ENCODE measurements at places on chromosomes 4 and X. TPM values are rescaled to one million over a fixed set of nuclear protein-coding genes. Genes with fewer than 3 reads are reported as not detected.

The BMP3 gene
- 55.0 TPM for total RNA-seq

DNA sequence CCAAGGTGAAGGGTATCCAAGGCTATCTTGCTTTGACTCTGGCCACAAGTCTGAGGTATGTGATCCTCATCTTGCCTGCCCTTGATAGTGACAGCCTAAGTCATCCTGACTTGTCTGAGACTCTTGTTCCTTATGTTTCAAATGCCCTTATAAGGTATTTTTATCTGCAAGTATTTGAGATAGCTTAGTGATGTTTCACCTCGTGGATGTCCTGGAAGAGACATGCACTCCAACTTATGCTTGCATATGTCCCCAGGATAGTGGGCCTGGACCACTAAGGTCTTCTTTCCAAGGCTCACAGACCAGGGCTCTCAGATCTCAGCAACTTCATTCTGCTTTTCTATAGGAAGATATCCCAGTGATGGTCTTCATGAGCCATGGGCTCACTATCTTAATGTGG lies 120.5 kb upstream of the WDR1 start:
- DNase-seq = no peak

GRCh38 chr4:40209401-40209800 lies 12.6 kb downstream of the RHOH start:
- DNase-seq = no peak

The NAA11 gene
- total RNA-seq = not detected

GRCh38 chr4:55791666-55792065 lies 27.9 kb upstream of the EXOC1L start:
- DNase-seq = no peak

DNA sequence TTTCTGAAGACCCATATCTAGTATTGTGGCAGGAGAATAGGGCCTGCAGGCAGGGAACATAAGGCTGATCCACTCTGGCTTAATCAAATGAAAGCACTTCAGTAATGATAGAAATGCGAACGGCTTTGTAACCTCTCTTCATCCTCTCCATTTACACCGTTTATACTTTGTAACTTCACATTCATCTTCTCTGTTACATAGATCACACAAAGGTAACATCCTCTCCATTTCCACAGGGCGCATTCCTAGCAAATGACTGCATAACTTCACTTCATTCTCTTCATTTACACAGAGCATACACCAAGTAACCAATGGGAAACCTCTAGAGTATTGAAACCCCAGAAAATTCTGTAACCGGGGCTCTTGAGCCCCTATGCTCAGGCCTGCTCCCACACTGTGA lies 65.5 kb upstream of the SLC34A2 start:
- DNase-seq = no peak

Data from OCI-LY7 (cell line).